Smooth muscle cell of the pulmonary artery (primary cell): ENCODE measurements at places on chromosomes 7 and 10. TPM values are rescaled to one million over a fixed set of nuclear protein-coding genes. Genes with fewer than 3 reads are reported as not detected.

The DLG5 gene
- total RNA-seq: 47.4 and 59.4 TPM in 2 replicates

The CPA5 gene
- 0.07 TPM in 1 of 2 replicates, not detected in the other for total RNA-seq

The PDE1C gene
- total RNA-seq: 52.9 and 89.5 TPM in 2 replicates

The CTAGE15 gene
- 0.36 TPM in 1 of 2 replicates, not detected in the other for total RNA-seq

The EPHA1 gene
- total RNA-seq: not detected in 2 replicates

The TMEM130 gene
- 0.36 and 1.0 TPM in 2 replicates for total RNA-seq

The MINDY4 gene
- total RNA-seq: 5.7 and 7.9 TPM in 2 replicates

The AOAH gene
- total RNA-seq: not detected in 2 replicates
